ENCODE measurements at places on chromosomes 2 and 18.

DNA sequence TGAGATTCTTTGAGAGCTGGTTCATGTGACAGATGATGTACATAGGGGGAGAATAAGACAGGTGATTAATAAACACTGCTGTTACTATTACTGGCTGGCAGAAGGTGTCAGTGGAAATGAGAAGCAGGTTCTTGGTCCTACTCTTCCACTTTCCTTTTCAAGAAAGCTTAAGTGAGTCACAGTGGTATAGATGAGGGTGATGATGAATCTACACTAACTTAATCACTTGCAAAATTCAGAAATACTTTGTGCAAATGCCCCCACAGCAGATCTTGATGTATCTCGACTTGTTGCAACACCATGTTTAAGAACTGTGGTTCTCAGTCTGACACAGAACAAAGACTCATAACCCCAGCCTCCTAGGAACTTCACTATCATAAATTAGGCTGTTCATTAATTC, 35.9 kb upstream of the MGAT5 start:
- DNase-seq: no peak

- no peak for DNase-seq
Observed at GRCh38 chr2:146123256-146123655, 1603.3 kb upstream of the ZEB2 start.

GRCh38 chr2:166573391-166573790, 79.3 kb upstream of the SCN7A start:
- no peak for DNase-seq

GRCh38 chr2:195628666-195629065, 28.4 kb upstream of the SLC39A10 start:
- no peak for DNase-seq

GRCh38 chr2:238791354-238791753, 56.5 kb upstream of the TWIST2 start:
- no peak for DNase-seq

GRCh38 chr2:169670215-169670651, 24.0 kb downstream of the CFAP210 start:
- DNase-seq: peak; percentile 5

DNA sequence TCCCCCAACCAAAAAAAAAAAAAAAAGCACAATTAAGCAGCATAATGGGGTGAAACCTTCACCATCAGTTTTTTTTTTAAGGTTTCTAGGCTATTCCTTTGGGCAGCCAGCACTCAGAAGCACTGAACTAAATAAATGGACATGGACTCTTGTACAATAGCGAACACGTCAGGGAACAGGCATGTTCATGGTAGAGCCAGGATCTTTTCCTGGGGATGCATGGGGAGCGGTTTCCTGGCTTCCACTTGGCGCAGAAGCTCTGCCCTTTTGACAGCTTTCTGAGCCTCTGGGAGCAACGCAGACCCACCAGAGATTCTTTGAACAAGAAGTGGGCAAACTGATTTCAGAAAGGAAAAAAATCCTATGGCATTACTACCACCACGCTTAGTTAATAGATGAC, 35.0 kb downstream of the ALPK2 start:
- DNase-seq: no peak

DNA sequence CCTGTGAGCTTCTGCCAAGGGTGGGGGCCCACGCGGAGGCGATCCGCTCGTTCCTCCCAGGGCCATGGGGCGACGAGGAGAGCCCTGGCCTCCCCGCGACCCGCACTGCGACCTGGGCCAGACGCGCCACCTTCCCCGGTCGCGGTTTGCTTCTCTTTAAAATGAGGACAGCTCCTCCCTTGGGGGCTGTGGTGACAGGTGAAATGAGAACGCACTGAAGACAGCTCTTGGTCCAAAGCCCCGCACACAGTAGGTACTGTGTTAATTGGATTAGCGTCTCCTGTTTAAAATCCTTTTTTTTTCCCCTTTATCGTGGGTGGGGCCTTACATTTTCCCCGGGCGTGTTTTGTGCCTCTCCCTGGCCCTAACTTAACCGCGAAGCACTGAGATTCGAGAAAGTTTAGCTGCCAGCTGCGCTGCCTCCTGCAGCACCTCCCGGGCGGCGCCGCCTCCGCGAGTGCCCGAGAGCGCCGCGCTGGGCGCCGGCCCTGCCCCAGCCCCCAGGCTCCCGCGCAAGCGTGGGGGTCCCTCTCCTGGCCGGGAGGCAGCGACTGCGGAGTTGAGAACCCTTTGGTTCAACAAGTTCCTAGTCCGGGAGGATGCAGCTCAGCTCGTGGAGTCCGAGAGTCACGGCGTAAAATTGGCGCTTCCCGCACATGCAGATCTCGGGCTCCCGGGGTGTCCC, 1.1 kb downstream of the HPCAL1 start:
- peak; percentile 42 for DNase-seq

DNA sequence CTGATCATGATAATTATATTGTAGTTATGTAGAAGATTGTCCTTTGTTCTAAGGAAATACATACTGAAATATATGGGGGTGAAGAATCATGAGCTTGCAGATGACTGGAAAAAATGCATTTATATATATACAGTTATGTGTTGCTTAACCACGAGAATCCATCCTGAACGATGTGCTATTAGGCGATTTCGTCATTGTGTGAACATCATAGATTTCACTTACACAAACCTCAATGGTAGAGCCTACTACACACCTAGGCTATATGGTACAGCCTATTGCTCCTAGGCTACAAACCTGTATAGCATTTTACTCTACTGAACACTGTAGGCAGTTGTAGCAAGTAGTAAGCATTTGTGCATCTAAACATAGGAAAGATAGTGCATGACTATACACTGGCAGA, 2.6 kb upstream of the ACAA2 start:
- DNase-seq: no peak

- DNase-seq: no peak
Observed at GRCh38 chr2:203237346-203238238, 1.2 kb upstream of the CYP20A1 start.

DNA sequence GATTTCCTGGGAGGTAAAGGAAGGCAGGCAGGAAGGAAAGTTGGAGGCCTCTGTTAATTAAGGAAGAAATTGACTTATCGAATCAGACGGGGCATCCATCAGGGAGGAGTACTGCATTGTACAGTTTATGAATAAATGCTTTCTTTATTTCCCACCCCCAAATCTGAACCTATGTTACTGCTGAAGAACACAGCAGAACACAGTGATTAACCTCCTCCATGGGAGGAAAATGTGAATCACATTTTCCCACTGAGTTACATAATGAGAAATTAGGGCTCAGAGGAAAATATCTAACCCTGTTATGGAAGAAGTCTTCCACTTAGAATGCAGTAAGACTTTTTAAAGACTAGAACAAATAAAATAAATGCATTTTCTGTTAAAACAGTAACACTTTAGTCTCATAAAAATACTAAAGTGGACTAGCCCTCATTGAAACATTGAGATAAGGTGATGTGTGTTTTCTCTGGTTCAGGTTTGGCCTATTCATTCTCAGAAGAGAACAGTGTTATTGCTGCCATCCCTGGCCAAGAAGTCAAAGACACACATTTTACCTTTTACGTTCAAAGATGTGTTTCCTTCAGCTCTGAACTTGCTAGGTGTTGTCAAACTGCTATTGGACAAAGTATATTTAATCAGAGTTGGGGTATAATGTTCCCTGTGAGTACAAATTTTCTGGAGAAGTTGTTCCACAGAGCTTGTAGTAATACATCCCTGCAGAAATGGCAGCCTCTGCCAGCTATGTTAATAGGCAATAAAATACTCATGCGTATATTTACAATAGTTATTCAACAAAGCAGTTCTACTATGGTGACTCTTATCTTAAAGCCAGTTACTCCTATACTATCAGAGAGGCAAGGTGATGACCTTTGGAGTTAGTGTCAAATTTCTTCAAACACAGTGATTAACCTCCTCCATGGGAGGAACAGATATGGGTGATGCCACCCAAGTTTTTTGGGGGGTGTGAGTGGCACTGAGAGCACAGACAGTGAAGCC, 11.1 kb downstream of the DNAH6 start:
- no peak for DNase-seq

DNA sequence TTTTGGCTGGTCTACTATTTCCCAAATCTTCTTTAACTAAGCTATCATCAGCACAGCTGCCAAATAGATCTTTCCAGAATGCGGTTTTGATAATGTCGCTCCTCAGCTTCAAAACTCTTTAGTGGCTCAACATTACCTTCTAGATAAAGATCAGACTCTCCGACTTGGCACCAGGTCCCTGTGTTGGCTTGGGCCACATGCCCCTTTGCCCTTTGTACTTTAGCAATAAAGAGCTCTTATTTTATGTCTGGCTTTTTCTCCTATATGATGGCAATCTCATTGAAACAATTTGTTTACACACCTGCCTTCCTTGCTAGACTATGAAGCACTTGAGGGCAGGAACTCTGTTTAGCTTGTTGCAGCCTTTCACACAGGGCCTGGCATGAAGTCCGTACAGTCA, 128.9 kb upstream of the GATA6 start:
- no peak for DNase-seq

DNA sequence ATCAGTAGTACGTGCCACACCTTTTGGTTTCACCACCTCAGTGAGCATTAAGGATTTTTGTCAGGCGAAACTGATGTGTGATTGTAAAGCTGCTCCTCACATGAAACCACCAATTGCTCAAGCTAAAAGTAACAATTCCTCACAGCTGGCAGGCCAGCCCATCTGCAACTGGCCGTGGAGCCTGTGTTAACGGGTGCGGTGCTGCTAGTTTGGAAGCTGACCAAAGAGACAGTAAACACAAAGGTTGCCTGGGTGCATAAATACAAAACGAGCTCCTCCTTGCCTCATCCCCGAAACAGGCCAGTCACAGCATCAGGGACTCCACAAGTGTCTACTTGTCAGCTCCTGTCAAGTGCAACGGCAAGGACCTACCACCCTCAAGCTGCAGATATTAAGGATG, 32.0 kb downstream of the LGALSL start:
- peak; percentile 64 for DNase-seq

GRCh38 chr2:20333738-20334137, 16.9 kb downstream of the PUM2 start:
- DNase-seq: no peak

DNA sequence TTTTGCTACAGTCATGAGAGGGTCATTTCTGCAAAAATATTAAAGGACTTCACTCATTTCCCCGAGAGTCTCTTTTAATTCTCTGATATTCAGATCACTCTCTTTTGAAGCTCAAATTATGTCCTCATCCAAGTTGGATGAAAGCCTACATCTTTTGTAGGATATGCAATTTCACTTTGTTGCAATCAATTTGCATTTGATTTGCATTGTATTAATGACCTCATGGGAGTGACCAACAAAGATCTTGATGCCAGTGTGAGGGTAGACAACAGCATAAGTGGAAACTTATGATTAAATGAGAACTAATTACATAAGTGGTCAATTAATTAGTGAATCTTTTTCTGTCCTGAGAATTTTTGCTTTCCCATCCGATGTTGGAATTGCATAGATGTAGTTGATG, 60.3 kb upstream of the UPP2 start:
- no peak for DNase-seq

- no peak for DNase-seq
Observed at GRCh38 chr2:104092886-104093285, 761.0 kb upstream of the POU3F3 start.

DNA sequence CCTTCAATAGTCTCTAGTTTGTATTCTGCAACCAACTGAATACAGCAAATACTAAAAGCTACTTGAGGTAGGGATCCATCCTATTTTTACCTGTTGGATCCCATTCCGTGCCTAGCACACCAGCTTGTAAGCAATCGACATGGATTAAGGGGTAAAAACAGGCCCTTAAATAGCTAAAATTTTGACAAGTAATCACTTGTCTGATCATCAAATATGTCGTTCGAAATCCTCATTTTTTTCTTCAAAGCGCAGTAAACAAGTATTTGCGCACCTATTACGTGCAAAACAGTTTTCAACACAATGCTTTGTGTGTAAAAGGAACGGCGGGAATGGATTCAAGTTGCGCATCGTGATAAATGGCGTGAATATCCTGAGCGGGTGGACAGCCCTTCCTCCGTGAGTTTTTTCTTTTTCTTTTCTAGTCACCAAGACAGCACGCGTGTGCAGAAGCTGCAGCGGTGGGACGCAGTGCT, 1.4 kb upstream of the ACVR2A start:
- DNase-seq: no peak

- no peak for DNase-seq
Observed at GRCh38 chr2:201754717-201755415, 25.9 kb downstream of the ALS2 start.

- DNase-seq: no peak
Observed at GRCh38 chr18:63819786-63820185, 44.6 kb downstream of the SERPINB7 start.

GRCh38 chr2:117853316-117853715, 38.8 kb downstream of the DDX18 start:
- no peak for DNase-seq

DNA sequence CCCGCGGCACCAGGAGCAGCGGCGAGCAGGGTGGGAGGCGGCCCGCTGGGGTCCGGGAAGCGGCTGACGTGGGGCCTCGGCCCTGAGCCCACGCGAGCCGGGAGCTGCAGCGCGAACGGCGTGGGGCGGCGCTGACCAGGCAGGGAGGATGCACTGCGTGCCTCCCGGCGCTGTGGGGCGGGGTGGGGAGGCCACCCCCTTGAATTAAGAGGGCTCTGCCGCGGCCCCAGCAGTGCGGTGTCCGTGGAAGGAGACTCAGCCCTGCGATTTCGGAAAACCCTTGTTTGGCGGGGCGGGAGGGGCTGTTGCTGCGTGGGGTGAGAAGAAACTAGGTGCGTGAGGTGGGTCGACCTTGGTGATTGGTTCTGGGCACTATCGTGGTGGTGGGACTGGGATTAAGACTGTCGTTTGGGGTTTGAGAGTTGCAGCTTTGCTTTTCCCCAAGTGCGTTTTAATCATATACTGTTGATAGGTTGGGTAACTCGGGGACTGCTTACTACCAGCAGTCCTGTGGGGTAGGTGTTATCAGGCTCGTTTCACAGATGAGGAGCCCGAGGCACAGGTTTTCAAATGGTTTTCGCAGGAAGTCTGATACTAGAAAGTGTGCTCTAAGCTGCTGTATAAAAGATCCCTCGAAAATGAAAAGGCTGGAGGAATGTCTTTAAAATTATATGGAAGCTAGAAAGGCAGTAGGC, 722 bp downstream of the ACSL3 start:
- no peak for DNase-seq

All from RWPE1 (cell line).